ENCODE measurements at places on chromosomes 5 and 9. TPM values are rescaled to one million over a fixed set of nuclear protein-coding genes. Genes with fewer than 3 reads are reported as not detected.

DNA sequence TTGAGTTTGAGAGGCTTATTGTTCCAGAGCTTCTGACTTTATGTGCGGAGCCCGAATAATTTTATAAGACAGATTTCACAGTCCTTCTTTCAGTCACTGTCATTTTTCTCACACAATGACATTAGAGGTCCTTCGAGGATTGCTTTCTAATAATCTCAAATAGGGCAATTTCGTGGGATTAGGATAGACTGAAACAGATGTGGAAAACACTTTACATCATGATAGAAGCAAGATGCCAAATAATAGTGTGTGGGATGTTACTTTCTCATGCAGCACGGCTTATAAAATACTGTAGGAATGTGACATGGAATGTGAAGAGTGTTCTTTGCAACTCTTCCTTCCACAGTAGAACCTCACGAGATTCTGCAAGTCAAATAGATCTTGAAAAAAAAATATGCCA lies 451.3 kb downstream of the SEMA5A start:
- DNase-seq: no peak
- no peaks in the 10 kb centered on the region for H3K36me3 ChIP-seq
- no peak overlapping the region for H3K27ac ChIP-seq
- H3K4me3 ChIP-seq: no peak overlapping the region

The NSD1 gene
- total RNA-seq: 50.1 TPM

The HAVCR1 gene
- total RNA-seq: not detected

DNA sequence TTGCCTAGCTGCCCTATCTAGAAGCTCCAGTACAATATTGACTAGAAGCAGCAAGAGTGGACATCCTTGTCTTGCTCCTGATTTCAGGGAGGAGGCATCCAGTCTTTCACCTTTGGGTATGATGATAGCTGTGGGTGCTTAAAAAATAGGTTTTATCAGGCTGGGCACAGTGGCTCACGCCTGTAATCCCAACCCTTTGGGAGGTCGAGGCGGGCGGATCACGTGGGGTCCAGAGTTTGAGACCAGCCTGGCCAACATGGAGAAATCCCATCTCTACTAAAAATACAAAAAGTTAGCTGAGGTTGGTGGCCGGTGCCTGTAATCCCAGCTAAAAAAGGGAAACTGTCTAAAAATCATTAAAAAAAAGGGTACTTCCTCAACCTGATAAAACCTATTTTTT lies 2.0 kb upstream of the CAMSAP1 start:
- no peak overlapping the region for H3K4me3 ChIP-seq
- H3K27me3 ChIP-seq: no peaks in the 10 kb centered on the region
- DNase-seq: no peak
- H3K36me3 ChIP-seq: no peaks in the 10 kb centered on the region

DNA sequence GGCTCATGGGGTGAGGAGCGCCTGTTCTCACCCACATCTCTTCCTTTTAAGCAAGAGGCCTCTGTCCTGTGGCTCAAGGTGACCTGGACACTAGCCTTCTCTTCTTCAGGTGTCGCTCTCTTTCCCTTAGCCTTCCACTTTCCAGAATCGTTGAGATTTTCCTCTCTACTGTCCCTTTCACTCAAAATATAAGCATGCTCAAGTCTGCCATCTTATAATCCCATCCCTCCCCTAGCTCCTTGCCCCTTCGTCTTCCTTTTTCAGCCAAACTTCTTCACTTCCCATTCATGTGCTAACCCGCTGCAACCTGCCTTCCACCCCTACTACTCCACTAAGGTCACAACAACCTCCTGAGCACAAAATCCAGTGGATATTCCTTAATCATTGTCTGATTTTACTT lies 13.1 kb downstream of the PTGR1 start:
- H3K27ac ChIP-seq: no peak overlapping the region
- no peak for DNase-seq
- no peak overlapping the region for H3K4me3 ChIP-seq
- no peaks in the 10 kb centered on the region for H3K4me1 ChIP-seq

Data from Peyer's patch (tissue), 4 donors.